Frontal cortex (tissue), 4 donors: ENCODE measurements at places on chromosomes 4 and X. TPM values are rescaled to one million over a fixed set of nuclear protein-coding genes. Genes with fewer than 3 reads are reported as not detected.

Gene FRMD7
- total RNA-seq = 0.41 TPM

DNA sequence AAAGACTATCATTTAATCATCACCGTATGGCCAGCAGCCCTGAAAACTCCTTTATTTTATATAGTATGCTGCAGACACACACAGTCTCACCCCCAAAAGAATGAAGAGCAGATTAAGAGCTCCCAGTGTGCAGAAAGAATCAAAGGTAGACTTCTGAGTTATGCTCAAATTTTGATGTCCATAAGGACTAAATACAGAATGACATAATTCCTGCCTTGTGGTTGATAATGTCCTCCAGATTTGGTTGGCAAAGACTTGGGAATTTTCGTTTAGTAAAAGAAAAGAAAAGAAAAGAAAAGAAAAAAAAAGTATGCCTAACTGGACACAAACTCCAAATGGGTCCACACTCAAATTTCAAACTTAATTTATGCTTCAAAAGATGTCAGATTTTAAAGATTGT lies 118.1 kb upstream of the PLAC1 start:
- DNase-seq = no peak

Gene MAGEA2
- not detected for total RNA-seq

- DNase-seq = no peak
Observed at GRCh38 chrX:46036508-46036907, 508.7 kb downstream of the ZNF674 start.

Gene JCHAIN
- under 0.01 TPM for total RNA-seq

Gene TAF7L
- 0.41 TPM for total RNA-seq

- DNase-seq = no peak
Observed at GRCh38 chrX:20352935-20353336, 86.2 kb upstream of the RPS6KA3 start.

Gene RNF150
- 28.5 TPM for total RNA-seq

Gene ZRSR2
- total RNA-seq = 4.5 TPM

Gene ABLIM2
- 9.4 TPM for total RNA-seq

- DNase-seq = no peak
Observed at GRCh38 chr4:52709155-52709554, 42.1 kb downstream of the ERVMER34-1 start.

- no peak for DNase-seq
Observed at GRCh38 chrX:76815754-76816153, 388.2 kb downstream of the MAGEE1 start.

DNA sequence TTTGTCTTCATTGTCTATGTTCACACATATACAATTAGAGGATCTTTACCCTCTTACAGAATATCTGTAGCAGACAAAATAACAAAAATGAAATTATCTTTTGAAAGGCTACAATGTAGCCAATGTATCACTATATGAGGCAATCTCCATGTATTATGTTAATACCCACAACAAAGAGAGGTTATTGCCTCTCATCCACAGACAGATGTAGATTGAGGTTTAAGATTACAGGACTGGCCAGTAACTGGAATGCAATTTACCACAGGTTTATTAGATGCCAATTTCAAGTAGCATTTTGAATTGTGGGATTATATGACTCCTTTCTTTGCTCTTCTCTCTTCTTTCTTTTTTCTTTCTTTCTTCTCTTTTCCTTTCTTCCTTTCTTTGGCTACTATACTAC lies 242.6 kb downstream of the ANKRD50 start:
- DNase-seq = no peak

Gene TCEAL7
- 107 TPM for total RNA-seq

Gene COX7B2
- not detected for total RNA-seq

GRCh38 chrX:16480049-16480448 lies 169.9 kb upstream of the S100G start:
- DNase-seq = no peak
